ENCODE measurements at places on chromosomes 16 and 17.

- DNase-seq = no peak
Measured at GRCh38 chr17:60372790-60373483, 19.0 kb downstream of the USP32 start.

- DNase-seq = no peak
Measured at GRCh38 chr17:44467108-44467507, 36.1 kb downstream of the GPATCH8 start.

GRCh38 chr17:1577182-1577581 is 14.6 kb upstream of the PITPNA start:
- peak; percentile 52 for DNase-seq

DNA sequence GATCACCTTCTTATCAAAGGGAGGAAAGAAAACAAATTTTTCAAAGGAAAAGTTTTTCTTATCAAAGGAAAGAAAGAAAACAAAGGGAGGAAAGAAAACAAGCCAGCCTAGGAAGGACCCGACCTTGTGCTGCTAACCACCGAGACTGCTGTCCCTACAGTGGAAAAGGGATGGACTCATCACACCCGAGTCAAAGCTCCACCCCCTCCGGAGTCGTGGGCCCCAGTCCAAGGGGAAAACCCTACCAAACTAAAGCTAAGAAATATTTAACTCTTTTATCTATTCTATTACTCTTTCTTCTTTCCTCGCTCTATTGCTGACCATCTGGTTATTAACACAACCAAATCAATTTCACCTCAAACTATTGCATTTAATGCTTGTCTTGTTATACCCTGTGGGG is 6.1 kb upstream of the ENDOV start:
- no peak for DNase-seq

DNA sequence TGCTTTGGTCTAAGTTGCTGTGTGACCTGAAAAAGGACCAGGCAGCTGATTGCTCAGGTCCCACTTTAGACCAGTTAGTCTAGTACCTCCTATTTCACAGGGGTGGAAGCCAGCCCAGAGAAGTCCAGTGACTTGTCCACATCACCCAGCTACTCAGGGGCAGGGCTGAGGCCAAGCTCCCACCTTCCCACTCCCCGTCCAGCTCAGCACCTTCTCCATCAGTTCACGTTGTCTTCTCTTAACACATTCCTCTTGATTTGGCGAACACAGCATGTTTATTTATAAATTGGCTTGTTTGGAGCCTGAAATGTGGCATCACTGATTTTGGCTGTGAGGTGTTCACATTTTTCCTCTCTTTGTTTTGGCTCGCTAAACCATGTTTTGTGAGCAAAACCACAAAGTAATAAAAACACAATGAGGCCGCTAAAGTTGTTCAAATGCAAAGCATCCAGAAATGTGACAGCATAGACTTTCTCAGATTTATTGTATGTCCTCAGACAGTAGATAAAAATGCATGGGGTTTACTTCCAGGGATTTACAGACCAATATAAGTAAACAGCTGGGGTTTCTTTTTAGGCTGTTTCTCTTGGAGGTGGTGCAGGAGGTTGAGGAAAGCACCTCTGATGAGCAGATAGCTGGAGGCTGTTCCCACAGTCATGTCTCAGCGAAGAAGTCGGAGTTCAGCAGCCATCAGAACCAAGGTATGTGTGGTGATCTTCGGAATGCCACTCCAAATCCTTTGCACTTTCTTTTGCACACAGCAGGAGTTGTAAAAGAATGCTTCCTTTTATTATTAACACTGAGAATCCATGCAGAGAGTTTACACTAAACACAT is 88.4 kb downstream of the PLXDC1 start:
- no peak for DNase-seq

DNA sequence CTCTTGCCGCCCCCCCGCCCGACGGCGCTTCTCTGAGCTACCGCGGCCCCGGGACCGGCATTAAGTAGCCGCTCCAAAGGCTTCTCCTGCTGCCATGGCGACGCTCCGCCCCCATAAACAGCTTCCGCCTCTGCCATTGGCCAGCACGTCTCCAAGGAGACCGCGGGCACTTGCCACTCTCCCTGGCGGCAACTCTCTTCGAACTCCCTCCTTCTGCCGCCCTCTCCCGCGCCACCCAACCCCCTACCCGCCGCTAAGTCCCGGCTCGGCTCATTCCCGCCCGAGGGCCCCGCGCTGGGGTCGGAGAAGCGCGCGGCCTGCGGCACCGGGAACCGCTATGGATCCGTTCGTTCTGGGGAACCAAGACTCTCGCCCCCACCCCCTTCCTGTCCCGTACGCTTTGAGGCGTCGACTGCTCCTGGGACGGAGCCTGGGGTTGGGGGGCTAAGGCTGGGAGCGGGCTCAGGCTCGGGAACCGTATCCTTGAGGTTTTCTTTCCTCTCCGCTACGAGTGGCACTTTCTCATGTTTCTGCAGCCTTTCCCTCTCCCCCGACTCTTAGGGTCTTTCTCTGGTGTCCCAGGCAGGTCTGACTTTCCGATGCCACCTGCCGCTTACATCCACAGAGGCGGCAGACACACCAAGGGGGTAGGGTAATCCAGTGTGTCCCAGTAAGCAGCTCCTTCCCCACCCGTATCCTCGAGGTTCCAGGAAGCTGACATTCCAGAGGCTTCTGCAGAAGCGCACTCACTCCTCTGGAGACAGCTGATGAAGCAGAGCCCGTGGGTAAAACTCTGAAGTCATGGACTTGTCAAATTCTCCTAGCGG is at the start of gene FOXJ1:
TSS of gene FOXJ1 (minus strand) at position 34 of the 827 bp plus-strand sequence. CDS start 850 bp downstream, outside the sequence.
- peak; percentile 95 for DNase-seq

GRCh38 chr16:88733630-88734360 is 27.5 kb downstream of the CTU2 start:
- no peak for DNase-seq

GRCh38 chr17:56203430-56203829 is 50.2 kb downstream of the ANKFN1 start:
- no peak for DNase-seq

GRCh38 chr16:10933865-10934264 is 8.4 kb downstream of the DEXI start:
- no peak for DNase-seq

- peak; percentile 91 for DNase-seq
Measured at GRCh38 chr17:82551779-82552457, 32.4 kb downstream of the FOXK2 start.

DNA sequence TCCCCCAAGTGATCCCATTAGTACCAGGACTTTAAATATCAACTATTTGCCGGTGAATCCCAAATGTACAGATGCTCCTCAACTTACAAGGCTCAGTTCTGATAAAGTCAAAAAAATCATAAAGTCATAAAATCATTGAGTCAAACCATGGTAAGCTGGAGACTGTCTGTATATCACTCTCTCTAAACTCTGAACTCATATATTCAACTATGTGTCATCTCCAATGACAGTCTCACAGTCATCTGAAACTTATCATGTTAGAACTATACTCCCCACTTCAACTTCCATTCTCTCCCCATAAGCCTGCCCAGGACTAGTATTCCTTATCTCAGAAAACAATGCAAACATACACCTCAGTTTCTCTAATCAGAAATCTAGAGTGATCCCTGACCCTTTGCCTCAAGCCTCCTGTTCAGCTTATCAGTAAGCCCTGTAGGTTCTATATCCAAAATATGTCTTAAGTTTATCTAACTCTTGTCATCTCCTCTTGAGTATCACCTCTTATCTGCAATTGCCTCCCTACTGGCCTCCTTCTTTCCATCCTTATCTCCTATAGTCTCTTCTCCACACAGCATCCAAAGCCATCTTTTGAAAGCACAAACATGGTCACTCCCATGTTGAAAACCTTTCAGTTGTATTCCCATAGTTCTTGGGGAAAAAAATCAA is 55.0 kb downstream of the SSH2 start:
- no peak for DNase-seq

DNA sequence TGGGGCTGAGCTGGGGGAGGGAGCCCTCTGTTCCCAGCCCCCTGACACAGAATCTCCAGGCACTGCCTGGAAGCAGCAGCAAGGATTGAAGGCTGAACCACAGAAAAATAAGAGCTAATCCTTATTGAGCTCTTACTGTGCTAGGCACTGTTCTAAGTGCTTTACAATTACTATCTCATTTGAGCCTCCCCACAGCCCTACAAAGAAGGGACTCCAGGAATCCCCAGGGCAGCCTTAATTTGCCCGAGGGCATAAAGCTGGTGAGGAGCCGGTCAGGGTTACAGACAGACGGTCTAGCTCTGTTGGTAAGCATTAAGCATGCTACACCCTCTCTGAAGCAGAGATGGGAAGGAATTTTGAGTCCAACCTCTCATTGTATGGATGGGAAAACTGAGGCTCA is 7.0 kb downstream of the SAMD14 start:
- DNase-seq = no peak

- peak; percentile 97 for DNase-seq
Measured at GRCh38 chr16:4475880-4476788, at the start of gene HMOX2. TSS of gene HMOX2 (plus strand) at chr16:4476398. CDS start at chr16:4505525, 29,127 bp downstream.

DNA sequence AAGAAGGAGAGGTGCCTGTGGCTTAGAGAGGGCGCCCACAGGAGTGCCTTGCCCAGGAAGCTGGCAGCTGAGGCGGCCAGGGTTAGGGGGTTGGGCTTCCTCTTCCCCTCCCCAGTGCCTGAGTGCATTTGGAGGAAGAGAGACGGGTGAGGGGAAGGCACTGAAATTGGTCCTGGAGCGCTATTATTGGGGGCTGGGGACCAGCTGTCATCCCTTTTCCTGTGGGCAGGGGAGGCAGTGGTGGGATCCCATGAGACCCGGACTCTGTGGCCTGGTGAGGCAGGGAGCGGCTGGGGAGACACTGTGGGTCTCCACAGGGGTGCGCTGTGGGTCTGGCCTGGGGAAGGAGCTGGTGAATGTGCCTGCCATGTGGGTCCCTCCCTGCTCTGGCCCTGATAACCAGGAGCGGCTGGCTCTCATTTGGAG is 259.7 kb downstream of the SEC14L1 start:
- peak; percentile 82 for DNase-seq

DNA sequence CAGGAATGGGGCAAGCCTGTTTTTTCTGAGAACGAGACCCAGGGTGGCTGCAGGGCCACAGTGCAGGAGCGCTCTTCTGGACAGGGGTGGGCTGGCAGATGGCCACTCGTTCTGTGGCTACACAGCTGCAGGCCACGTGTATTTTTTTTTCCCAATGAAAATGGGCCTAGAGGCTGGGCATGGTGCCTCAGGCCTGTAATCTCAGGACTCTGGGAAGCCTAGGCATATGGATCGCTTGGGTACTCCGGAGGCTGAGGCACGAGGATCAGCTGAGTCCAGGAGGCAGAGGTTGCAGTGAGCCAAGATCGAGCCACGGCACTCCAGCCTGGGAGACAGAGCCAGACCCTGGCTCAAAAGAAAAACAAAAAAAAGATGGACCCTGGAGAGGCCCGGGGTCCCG is 6.8 kb downstream of the UNKL start:
- no peak for DNase-seq

GRCh38 chr17:81030741-81031565 is 4.0 kb upstream of the BAIAP2 start:
- no peak for DNase-seq

GRCh38 chr16:29839822-29840221 is 19.6 kb downstream of the MVP start:
- no peak for DNase-seq

DNA sequence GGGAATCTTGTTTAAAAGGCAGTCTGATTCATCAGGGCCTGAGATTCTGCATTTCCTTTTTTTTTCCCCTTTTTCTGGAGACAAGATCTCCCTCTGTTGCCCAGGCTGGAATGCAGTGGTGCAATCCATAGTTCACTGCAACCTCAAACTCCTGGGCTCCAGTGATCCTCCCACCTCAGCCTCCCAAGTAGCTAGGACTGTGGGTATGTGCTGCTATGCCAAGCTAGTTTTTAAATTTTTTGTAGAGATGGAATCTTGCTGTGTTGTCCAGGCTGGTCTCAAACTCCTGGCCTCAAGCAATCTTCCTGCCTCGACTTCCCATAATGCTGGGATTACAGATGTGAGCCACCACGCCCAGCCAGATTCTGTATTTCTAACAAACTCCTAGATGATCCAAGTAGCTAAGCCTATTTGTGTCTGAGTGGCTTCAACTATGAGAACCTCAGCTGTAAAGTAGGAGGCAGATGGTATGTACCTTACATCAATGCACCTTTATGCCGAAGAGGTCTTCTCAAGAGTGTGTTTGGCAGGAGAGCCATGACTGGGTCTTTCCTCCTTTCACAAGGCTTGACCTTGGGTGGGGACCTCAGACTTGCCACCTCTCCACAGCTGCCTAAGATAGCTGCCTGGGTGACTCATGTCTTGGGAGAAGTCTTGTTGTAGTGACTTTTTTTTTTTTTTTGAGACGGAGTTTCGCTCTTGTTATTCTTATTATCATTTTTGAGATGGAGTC is 10.9 kb downstream of the LDAF1 start:
- DNase-seq = no peak

- no peak for DNase-seq
Measured at GRCh38 chr16:87380881-87381280, 2.7 kb downstream of the FBXO31 start.

DNA sequence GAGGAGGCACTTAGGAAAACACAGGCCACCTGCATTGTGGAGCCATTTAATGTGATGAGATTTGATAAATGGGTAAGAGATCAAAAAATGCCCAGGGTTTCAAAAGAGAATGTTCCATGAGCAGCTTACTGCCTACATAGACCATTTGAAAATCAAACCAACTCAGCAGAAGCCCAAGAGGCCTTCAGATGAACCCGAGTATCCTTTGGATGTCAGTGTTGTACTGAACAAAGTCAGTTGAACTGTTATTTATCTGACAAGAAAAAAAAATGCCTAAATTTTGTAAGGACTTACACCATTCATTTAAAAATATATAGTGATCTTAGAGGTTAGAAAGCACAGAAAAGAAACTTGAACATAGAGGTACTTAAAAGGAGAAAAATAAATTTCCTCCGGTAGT is 381.7 kb downstream of the ZFHX3 start:
- DNase-seq = no peak

GRCh38 chr16:82301146-82301755 is 131.2 kb upstream of the MPHOSPH6 start:
- no peak for DNase-seq

DNA sequence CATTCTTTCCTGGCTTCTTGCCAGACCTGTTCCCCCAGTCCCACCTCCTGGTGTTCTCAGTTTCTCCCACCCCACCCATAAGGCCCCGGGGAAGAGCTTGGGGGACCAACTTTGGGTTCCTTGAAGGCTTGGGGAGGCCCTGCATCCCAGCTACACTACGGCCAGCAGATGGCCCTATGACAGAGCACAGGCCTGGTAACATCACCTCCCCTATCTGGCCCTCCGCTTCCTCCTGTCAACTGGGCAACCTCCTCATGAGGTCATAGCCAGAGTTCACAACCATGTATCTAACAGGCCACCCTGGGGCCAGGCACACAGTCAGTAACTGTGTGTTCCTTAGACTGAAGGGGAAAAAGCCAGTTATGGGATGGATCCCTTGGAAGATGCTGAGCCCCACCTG is 31.4 kb downstream of the MYO15A start:
- peak; percentile 65 for DNase-seq
